Activated CD4-positive, alpha-beta T cell treated with anti-CD3 and anti-CD28 coated beads, Interleukin-2, amount 50 U/mL, for 4 hours (primary cell): ENCODE measurements at places on chromosomes 1 and 21.

GRCh38 chr1:207925210-207925609, 14.3 kb upstream of the CD34 start:
- DNase-seq: no peak

- DNase-seq: no peak
Observed at GRCh38 chr1:54716299-54717047, 812 bp downstream of the TTC4 start.

DNA sequence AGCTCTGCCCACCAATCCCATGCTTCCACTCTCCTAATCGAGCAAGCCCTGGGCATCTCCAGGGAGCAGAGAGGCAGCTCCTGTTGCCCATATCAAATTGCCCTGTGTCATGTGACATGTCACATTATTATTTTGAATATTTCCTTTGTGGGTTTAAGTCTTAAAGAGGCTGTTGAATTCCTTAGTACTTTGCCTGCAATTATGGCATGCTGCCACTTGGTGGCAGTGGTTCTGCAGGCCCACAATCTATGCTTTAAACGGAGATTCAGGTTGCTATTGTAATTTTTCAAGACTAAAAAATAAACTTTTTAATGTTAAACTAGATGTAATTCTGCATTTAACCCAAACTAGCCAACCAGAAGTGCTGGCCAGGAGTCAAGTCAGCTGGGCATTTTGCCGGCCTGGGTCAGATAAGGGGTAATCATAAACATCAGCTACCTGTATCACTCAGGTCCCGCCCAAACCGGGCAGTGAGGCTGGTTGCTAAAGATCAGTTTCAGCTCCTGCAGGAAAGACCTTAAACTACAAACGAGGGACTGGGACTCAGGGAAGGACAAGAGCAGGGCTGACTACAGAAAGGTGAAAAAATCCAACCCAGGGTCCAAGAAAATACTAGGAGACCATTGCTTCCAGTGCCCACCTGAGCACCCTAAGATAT, 37.3 kb upstream of the ARHGEF16 start:
- DNase-seq: no peak

GRCh38 chr1:27940870-27941560, 6.2 kb downstream of the SMPDL3B start:
- DNase-seq: no peak

- DNase-seq: no peak
Observed at GRCh38 chr1:8718850-8719361, 98.5 kb downstream of the RERE start.

DNA sequence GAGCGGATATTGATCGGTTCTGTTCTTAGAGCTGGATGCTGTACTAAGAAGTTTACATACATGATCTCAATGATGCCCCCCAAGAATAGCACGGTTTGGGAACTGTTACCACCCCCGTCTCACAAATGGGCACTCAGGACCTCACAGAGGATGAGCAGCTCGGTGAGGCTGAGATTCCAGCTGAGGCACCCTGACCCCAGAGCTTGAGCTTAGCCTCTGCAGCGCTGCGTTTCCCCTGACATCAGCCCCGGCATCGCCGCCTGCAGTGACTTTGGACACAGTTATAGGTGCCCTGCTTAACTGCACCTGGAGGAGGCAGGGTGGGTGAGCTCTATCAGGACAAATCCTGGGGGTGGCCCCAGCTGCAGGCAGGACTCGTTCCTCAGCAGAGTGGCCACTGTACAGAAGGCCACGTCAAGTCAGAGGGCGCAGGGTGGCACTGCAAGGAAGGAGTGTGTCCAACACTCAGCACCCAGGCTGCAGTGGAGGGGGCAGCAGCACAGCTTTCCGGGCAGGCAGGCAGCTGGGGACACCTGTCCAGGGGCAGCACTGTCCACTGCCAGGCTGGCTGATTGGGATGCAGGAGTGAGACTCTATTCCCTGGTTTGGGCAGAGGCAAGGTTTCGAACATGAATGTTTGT, 65.8 kb upstream of the ABCG1 start:
- no peak for DNase-seq
